ENCODE measurements at places on chromosomes 1 and 21.

GRCh38 chr1:34924759-34925555 is 4.5 kb downstream of the DLGAP3 start:
- DNase-seq: peak; percentile 17

- DNase-seq: peak; percentile 71
Observed at GRCh38 chr1:26597629-26598039, 68.1 kb downstream of the RPS6KA1 start.

- no peak for DNase-seq
Observed at GRCh38 chr1:24933468-24933867, 3.4 kb upstream of the RUNX3 start.

GRCh38 chr1:118973032-118973431 is 15.1 kb downstream of the TBX15 start:
- DNase-seq: no peak

- DNase-seq: no peak
Observed at GRCh38 chr1:88698764-88699163, 14.7 kb downstream of the PKN2 start.

DNA sequence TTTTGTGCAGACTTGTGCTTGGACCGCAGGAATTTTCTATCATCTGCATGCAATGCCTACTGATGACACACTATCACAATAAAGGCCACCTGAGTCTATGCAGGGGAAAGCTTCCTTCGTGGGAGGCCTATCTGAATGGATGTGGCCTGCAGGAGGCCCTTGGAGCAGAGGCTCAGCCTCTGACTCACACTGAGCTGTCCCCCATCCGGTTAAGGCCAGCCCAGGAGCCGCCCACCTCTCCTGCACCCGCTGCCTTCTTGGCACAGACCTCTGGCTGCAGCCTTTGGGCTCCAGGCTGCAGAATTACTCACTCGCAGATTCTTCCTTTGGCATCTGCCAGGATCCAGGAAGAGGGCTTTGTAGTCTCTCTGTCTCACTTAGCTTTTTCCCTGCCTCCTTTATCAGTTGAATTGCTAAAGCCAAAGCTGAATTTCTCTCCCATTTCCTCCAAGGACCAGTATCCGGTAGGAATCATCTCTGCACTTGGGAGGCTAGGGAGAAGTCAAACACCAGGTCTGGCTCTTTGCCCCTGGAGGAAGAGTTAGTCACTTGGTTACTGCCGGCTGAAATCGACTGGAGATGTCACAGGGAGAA is 65.1 kb upstream of the JUN start:
- DNase-seq: no peak

GRCh38 chr21:38986406-38986805 is 180.7 kb downstream of the ETS2 start:
- DNase-seq: no peak

DNA sequence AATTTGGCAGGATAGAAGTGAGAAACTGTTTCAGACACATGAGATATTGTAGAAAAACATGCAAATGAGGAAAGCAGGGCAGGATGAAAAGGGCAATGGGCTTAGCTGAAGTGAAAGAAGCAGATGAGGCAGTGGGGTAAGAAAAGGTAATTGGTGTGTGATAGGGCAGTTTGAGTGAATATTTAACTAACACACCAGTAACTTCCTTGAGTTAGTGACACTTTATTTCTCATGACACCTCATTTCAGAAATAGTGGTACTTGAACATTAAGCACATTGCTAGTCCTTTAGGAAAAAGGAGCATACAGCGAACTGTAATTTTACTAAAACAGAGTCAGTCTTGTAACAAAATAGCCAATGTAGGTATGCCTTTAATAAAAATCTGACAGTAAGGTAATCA is 415.0 kb downstream of the DPYD start:
- DNase-seq: no peak

- no peak for DNase-seq
Observed at GRCh38 chr1:177171536-177172123, 872 bp downstream of the BRINP2 start.

DNA sequence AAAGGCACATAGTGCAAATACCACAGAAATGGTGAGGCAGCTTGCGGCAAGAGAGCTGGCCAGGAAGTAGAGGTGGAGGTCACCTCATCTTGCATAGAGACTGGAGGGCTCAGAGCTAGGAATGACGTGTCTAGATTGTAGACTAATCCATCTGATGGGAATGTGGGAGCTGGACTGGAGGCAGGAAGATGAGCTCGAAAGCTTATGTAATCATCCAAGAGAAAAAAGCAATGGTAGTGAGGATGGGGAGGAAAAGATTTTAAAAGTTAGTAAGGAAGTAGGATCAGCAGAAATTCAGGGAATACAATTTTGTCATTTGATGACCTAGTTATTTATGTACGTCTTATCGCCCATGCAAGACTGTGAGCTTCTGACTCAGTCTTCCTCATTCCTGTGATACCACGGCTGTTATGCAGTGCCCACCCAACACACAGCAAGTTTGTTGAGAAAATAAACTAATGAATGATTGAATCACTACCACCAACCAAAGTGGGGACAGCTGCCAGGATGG is 123.9 kb downstream of the RRAGC start:
- no peak for DNase-seq

DNA sequence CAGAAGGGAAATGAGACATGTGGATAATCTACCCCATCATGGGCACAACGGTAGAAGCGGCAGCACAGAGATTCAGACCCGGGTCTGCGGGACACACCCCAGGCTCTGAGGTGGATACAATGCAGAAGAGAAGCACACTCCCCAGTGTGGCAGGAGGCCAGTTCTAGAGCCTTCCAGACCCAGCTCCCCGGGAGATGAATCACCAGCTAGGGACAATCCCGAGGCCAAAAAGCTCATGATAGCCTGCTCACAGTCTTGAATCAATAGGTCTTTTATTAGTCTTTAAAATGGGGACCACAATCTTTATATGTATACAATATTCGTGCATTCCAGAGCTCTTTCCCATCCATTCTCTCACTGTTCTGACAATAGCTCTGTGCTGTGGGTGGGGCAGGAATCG is 57.3 kb upstream of the DIRAS3 start:
- DNase-seq: no peak

- no peak for DNase-seq
Observed at GRCh38 chr1:32816676-32817158, 441 bp downstream of the YARS1 start.

GRCh38 chr1:233393084-233393840 is 65.7 kb downstream of the MAP3K21 start:
- no peak for DNase-seq

- DNase-seq: no peak
Observed at GRCh38 chr1:84757301-84757700, 67.0 kb upstream of the SSX2IP start.

GRCh38 chr1:63669151-63669961 is 76.1 kb downstream of the PGM1 start:
- no peak for DNase-seq

GRCh38 chr1:44496541-44497171 is 91.6 kb downstream of the RNF220 start:
- no peak for DNase-seq

DNA sequence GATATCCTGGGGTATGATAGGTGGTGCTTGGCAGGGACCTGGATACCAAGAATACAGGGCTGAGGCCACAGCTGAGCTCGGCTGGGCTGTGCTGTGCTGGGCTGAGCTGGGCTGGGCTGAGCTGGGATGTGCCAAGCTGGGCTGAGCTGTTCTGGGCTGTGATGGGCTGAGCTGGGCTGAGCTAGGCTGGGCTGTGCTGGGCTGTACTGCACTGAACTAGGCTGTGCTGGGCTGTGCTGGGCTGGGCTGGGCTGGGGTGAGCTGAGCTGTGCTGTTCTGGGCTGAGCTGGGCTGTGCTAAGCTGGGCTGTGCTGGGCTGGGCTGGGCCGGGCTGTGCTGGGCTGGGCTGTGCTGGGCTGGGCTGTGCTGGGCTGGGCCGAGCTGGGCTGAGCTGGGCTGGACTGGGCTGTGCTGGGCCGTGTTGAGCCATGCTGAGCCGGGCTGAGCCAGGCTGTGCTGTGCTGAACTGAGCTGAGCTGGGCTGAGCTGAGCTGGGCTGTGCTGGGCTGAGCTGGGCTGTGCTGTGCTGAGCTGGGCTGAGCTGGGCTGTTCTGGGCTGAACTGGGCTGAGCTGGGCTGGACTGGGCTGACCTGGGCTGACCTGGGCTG is 94.7 kb upstream of the ACTRT2 start:
- no peak for DNase-seq

DNA sequence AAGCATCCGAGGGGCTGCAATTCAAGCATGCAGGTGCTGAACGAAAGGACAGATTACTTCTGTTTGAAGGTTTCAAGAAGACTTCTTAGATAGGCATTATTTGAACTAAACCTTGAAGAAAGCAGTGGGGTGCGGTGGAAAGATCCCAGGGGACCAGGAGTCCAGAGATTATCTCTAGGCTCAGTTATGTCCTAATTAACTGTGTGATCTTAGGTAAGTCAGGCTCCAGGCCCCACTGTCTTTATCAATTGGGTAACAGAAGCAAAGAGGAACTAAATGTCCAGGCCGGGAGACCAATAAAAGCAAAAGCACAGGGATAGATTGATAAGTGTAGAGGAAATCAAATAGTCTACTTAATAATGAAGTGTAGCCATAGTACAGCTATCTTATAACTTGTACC is 72.9 kb upstream of the CDC42BPA start:
- DNase-seq: no peak

Data from CD4-positive, alpha-beta T cell treated with Interleukin-4 for 4 hours (primary cell).